ENCODE measurements at places on chromosomes 3 and 15.

DNA sequence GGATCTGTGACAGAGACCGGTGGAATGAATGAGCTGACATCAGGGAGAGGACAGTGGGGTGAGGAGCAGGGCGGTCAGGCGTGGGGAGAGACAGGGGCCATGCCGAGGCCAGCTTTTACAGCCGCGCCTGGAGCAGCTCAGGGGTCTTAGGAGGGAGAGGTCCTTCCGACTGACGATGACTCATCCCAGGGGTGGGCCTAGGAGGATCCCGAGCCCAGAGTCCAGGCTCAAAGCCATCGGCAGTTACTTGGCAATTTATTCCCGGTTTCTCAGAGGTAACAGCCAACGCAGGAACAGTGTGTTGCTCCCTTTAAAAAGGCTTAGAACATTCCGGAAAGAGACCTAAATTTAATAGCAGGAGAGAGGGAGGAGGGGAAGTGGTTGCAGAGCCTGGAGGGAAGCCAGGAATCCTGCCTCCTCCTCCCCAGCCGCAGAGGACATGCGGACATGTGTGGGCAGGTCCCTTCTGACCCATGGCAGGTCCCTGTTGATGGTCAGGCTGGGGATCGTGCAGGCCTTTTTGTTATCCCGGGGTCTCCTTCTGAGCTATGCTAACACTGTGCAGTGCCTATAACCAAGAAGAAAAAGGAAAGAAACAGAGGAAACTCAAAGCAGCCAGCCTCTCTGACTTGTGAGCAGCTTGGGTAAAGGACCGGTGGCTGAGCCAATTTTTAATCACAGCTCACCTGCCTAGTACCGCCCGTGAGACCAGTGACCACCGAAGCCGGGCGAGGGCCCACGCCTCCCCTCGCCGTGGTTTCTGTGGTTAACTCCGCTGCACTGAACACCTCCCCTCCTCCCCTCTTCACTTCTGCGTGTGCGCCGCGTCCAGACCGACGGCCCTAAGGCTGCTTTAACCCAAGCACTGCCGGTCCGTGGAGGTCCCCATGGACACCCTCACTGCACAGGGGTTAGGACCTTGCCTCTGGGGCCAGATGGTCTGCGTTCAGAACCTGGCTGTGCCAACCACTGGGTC, 392.4 kb upstream of the PROK2 start:
- DNase-seq = peak; percentile 66

DNA sequence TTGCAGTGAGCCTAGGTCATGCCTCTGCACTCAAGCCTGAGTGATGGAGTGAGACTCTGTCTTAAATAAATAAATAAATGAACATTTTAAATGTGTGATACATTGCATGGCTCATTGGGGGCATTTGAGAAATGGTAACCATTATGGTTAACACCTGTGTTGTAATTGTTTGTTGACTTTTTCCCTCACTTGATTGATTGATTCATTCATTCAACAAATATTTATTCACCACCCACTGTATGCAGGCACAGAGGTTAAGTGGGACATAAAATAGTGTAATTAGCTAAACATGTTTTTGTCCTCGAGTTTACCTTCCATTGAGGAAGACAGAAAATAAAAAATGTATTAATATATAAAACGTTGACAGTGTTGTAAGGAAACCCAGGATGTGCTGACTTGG, 127.1 kb upstream of the ANKRD28 start:
- DNase-seq = peak; percentile 67

GRCh38 chr3:187996609-187997008, 157.3 kb upstream of the LPP start:
- DNase-seq = no peak

GRCh38 chr3:48514431-48515227, 10.7 kb upstream of the SHISA5 start:
- DNase-seq = no peak

- no peak for DNase-seq
Measured at GRCh38 chr3:165919284-165919683, 82.1 kb upstream of the BCHE start.

- no peak for DNase-seq
Measured at GRCh38 chr3:42216302-42216701, 49.7 kb downstream of the CCK start.

DNA sequence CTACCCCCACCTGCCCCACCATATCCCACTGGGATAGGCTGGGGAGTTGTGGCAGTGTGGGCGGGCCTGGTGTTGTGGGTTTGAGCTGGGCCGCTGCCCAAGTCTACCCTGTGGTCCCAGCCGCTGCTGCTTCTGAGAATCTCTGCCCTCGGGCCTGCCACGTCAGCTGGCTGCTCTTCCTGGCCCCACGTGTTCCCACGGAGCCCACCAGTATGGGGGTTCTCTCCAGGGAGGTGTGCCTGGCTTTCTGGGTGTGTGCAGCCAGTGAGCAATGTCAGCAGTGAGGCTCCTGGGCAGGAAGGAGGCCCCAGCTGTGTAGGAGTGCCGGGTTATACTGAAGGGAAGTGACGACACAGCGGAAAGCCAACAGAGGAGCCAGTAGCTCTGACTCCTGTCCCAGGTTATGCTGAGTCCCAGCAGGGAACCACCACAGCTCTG, 10.5 kb downstream of the GNAI2 start:
- DNase-seq = peak; percentile 54

DNA sequence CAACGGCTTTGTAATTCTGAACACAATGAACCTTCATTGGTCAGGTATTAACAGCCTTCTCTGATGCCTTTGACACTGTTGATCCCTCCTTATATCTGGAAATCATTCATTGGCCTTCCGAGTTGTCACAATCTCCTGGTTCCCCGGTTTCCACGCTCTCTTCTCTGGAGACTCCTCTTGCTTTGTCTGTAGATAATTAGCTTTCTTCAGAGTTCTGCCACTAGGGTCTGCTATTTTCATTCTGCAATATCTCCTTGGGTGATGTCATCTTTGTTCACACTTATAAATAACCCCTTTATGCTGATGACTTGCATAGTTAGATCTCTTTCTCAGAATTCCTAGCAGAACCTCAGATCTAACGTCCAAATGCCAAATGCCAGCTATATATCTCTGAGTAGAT, 583.8 kb upstream of the ZNF717 start:
- peak; percentile 26 for DNase-seq

- DNase-seq = no peak
Measured at GRCh38 chr3:28856796-28857195, 424.1 kb upstream of the RBMS3 start.

DNA sequence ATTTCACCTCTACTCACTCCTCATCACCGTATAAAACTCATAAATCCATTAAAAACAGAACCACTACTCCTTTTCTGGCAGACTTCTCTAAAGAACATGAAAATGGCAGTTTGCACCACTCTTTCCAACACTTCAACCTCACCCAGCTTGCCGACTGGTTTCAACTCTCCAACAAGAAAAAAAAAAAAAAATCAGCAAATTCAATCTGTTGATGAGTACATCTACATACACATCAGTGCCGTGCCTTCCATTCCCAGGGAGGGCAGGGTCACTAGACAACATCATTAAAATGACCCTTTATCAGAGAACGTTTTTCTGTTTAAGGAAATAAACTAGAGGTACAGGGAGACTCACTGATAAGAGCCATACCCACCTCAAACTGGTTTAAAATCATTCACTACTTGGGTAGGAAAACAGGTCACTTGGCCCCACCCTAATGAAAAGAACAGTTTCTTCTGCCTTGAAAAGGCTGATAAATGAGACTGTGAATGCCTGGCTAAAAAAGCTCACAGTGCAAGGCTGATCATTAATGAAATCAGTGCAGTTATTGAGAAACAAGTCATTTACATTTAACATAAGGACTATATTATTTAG, 6.0 kb downstream of the ANXA2 start:
- DNase-seq = no peak

DNA sequence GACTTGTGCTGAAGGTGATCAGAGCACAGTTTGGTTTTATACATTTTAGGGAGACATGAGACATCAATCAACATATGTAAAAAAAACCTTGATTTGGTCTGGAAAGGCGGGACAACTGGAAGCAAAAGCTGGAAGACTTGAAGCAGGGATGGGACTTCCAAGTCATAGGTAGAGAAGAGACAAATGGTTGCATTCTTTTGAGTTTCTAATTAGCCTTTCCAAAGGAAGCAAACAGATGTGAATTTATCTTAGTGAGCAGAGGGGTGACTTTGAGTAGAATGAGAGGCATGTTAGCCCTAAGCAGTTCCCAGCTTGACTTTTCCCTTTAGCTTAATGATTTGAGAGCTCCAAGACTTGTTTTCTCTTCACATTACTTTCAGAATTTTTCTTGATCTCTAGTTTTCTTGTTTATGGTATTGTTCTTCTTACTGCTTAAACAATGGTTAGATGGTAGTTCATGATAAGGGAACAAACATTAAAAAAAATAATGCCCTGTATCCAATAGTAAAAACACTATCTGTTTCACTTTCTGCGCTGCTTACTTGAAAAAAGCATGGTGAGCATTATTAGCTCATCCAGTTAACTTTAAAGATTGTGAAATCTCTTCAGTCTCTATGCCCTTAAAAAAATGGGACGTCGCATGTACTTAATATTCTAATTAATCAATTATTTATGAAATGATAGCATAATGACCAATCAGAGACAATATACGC, 48.5 kb upstream of the BCHE start:
- DNase-seq = no peak

GRCh38 chr15:64285871-64286270, 70.1 kb downstream of the CSNK1G1 start:
- DNase-seq = peak; percentile 84

DNA sequence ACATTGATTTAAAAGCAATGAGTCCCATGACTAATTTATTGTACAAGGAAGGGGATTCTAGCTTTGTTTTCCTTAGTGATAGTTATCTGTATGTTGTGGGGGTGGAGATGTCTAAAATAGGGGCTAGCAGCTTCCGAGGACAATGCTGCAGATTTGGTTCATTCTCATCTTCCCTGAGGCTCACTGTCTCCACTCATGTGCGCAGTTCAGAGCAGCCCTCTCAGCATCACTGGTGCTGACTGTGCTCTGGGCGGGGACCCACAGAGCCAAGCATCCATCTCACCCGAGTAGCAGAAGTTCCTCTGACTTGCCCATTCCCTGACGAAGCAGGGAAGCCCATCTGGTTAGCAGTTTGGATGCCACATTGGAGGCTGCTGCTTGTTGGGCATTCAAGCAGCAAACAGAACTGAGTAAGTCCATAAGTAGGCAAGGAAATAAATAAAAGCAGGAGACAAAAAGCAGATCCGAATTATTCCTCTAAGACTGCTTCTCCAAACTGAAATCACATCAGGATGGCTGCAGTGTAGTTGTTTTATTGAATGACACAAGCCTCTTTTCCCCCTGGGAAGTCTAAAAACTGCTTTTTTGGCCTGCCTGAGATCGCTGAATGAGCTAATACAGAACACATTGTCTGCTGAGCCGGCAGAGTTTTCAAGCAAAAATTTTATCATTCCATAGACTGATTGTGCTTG, 27.5 kb downstream of the RARB start:
- peak; percentile 79 for DNase-seq

DNA sequence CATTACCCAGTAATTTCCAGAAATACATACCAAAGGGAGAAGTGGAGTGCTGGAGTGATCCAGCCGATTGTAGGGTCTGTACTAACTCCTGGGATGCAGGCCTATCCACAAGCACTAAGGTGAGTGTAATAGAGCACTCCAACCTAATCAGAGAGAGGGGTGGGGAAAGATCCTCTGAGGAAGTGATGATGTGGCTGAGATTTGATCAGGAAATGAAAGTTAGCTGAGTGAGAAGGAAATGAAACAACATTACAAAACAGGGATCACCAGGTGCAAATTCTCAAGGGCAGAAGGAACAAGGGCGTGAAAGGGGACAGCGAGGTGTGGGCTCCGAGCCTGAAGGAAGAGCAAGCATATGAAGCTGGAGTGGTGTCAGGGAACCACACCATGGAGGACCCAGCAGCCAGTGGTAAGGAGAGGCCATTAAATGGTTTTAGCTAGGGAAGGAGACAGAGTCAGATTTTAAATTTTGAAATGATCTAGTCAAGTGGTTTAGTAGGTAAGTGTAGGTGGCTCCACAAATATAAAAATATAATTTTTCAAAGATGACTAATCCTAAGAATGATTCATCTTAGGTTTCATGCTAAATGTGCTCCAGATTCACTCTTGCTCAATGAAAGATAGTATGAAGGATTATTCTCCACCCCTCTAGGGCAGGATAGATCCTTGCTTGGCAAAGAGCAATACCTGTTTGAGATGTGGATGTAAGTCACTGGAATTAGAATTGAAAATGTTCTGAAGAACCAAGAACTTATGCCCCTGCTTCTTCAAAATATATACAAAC, 348.7 kb downstream of the TBL1XR1 start:
- no peak for DNase-seq

GRCh38 chr3:18252578-18252977, 172.6 kb downstream of the SATB1 start:
- DNase-seq = no peak

DNA sequence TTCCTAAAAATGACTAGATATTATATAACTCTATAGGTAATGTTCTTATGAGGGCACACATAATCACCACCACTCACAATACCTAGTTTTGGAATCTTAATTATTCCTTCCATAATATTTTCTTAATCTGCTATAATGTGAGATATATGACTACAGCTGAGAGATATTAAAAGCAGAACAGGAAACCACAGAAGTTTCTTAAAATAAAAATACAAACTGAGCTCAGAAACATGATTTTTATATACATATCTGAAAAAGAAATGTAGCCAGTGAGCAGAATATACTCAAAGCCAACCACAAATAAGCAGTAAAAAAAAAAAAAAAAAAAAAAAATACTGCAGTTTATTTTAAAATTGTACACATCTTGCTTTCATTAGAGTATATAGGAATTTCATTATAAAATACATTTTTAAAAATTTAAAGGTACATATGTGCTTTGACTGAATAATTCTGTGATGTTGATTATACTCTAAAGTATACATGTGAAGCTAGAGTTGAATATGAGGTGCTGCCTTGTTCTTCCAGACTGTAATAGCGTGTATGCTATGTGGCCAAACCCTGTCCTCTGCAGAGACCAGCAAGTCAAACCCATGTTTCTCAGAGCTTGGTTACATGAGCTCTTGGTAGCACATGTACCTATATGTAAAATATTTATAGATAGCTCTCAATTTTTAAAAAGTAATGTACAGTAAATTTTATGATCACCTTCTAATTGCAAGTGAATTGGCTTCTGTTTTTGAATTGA, 175.0 kb downstream of the UBE2E2 start:
- DNase-seq = no peak

- no peak for DNase-seq
Measured at GRCh38 chr3:176293276-176293675, 904.0 kb downstream of the TBL1XR1 start.

- no peak for DNase-seq
Measured at GRCh38 chr15:81358248-81358647, 15.8 kb downstream of the TMC3 start.

DNA sequence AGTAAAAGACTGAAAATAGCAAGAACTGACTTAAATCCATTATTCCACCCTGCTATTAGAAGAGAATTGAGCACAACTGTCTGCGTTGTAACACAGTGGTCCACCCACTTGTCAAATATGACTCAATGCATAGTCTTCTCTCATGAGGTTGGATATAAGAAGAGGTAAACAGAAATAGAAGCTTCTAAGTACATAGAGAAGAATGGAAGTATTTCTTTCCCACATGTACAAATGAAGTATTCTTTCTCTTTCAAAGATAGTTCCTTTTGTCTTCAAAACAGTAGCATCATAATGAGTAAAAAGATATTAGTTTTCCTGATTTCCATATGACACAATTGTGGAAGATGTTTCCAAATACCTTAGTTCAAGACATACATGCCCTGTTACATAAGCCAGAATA, 348.6 kb upstream of the CCDC54 start:
- peak; percentile 0 for DNase-seq

- peak; percentile 16 for DNase-seq
Measured at GRCh38 chr3:142889212-142890014, 530 bp upstream of the PCOLCE2 start.
